ENCODE measurements at places on chromosomes 3 and 15.

DNA sequence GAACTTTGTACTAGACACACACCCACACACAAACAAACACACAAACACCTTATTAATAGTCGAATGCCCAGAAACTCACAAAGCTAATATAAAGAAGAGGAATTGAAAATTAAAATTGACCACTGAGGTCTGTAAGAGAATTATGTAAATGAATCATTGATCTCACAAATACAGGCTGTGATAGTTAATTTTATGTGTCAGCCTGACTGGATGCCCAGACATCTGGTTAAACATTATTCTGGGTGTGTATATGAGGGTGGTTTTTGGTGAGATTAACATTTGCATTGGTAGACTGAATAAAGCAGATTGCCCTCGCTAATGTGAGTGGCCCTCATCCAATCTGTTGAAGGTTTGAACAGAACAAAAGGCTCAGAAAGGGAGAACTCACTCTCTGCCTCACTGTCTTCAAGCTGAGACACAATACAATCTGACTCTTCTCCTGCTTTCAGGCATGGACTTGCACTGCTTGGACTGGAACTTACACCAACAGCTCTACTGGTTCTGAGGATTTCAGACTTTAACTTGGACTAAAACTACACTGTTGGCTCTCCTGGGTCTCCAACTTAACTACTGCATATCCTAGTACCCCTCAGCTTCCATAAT is 199.4 kb upstream of the TTC14 start:
- DNase-seq: no peak

DNA sequence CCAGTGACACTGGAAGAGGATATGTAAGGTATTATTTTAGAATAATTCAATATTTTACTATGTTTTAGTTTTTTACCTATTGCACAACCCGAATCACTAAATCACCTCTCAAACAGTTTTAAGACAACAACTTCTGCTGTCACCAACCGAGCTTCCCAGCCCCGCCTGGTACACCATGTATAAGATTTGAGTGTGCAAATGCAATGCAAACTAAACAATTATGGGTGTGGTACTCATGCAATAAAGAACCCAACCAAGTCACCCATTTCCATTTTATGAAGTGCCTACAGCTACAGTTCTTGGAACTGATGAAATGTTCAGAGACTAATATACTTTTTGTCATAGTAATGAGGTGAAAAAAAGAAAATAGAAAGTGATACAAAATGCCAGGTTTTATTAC is 256.2 kb downstream of the TAFA4 start:
- no peak for DNase-seq

DNA sequence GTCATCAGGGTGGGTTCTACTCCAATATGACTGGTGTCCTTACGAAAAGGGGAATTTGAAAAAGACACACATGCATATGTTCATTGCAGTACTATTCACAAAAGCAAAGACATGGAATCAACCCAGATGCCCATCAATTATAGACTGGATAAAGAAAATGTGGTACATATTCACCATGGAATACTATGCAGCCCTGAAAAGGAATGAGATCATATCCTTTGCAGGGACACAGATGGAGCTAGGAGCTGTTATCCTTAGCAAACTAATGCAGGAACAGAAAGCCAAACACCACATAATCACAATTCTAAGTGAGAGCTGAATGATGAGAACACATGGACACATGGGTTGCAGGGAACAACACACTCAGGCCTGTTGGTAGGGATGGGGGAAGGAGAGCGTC is 24.8 kb upstream of the TICRR start:
- DNase-seq: no peak

DNA sequence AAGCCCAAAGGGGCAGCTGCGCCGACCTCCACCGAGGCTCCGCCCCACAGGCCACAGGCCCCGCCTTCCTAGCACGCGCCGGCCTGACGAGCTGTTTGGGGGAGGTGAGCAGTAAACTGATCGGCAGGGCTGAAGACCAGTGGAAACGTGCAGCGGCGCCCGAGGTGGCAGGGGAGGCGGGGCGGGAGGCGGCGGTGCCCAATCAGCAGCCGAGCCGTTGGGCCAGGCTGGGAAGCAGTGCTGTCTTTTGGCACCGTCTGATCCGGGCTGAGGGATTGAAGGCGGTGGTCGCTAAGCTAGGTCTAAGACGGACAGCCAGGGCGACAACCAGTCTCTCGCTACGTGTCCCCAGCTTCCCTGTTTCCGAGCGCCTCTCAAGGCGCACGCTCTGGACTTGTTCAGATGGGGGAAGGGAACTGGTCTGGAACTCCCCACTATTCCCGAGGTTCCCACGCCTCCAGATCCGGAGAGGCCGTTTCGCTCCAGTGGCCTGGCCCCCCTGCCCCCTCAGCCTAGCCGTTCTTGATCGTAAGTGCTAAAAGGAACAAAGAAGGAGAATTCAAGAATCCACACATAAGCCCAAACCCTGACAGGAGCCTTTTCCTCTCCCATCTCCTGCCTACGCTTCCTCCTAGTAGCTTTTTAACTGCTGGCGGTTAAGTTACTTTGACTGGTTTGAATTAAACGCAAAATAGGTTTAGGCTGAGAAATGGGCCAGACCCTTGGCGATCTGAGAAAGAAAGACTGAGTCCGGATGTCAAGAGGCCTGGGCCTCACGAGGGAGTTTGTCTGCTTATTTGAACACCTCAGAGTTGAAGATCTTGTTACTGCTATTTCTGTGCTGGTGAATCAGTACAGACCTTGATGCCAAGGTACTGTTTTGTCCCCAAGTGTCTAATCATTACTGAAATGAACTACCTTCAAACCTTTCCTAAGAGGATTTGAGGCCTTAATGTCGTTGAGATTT is at the start of gene FMN1:
TSS of gene FMN1 (minus strand) at position 11 of the 967 bp plus-strand sequence. CDS start 39,800 bp downstream, outside the sequence.
- DNase-seq: peak; percentile 85

GRCh38 chr3:102619361-102619760 is 184.5 kb downstream of the ZPLD1 start:
- no peak for DNase-seq

GRCh38 chr3:133607816-133608215 is 34.3 kb downstream of the CDV3 start:
- DNase-seq: no peak

DNA sequence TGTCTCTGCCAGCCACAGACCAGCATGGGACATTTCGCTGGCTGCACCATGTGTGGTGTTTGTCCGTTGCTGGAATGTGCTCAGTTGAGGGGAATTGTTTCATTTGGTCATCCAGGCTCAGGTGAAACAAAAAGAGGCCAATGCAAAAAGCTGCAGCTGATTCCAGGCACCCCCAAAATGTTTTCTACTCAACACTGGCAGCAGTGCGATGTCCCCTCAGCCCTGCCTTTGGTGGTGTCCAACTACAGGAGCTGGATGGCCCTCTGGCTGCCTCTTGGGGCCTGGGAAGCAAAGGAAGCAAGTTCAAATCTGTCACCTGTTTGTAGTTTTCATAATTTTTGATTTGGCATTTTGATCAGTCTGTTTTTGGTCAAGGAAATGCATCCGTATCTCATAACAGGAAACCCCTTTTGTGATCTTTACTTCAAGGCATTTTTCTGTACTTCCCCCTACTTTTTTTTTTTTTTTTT is 141.8 kb downstream of the EEFSEC start:
- no peak for DNase-seq

DNA sequence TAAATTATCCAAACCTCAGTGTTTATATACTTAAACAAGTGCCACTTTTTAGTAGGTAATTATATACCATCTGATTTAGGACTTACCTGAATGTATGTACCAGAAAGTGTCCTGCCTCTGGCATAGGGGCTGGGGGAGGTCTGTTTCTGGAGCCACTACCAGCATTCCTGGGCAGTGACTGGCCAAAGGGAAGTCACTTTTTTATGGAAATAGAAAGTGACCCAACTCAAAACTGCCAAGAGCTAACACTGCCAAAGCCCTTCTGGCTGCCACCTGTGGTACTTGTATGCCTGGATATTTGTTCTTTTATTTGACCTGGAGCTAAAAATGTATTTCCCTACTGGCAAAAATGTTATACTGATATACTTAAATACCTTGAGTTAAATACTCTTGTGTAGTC is 42.7 kb downstream of the ESYT3 start:
- DNase-seq: no peak

- no peak for DNase-seq
Observed at GRCh38 chr3:117011687-117012250, 302.2 kb downstream of the TUSC7 start.

DNA sequence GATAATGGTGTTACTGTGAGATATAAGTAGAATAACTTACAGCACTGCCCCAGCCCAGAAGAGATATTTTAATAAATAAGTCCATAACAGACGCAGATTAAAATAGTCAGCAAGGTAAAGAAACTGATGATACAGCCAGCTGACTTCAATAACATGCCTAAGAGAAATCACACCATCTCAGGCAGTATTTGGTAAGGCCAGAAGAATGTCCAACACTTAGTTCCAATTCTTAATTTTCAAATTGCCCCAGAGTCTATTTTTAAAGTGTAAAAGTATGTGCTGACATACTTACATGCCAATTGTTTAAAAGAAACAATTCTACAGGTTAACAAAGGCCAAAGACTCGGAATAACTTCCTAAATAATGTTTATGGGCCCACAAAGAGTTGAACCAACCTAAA is 1.6 kb downstream of the GNB4 start:
- DNase-seq: no peak

- DNase-seq: peak; percentile 3
Observed at GRCh38 chr3:72722930-72723726, 125.1 kb downstream of the SHQ1 start.

DNA sequence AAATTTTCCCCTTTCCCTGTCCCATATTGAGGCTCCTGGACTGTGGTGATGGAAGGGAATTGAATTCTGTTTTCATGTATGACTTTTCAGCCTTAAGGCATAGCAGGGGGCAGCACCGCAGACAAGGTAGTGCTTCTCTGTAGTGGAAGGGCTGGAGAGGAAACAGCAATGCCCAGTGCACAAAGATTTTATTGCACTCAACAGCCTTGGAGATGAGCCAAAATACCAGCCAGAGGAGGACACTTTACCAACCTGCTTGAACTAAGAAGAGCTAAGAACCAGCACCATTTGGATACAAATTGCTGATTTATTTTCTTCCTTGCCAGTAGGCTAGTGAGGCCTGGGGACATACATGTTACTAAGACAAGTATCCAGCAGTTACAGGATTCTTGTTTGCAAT is 98.7 kb downstream of the KCNMB2 start:
- DNase-seq: no peak

GRCh38 chr3:58462829-58463180 is 29.1 kb upstream of the KCTD6 start:
- DNase-seq: no peak

- DNase-seq: no peak
Observed at GRCh38 chr15:71185706-71186105, 70.4 kb downstream of the THSD4 start.

GRCh38 chr15:29945943-29946596 is 123.8 kb upstream of the TJP1 start:
- DNase-seq: no peak

- no peak for DNase-seq
Observed at GRCh38 chr15:69480932-69481331, 28.3 kb downstream of the RPLP1 start.

DNA sequence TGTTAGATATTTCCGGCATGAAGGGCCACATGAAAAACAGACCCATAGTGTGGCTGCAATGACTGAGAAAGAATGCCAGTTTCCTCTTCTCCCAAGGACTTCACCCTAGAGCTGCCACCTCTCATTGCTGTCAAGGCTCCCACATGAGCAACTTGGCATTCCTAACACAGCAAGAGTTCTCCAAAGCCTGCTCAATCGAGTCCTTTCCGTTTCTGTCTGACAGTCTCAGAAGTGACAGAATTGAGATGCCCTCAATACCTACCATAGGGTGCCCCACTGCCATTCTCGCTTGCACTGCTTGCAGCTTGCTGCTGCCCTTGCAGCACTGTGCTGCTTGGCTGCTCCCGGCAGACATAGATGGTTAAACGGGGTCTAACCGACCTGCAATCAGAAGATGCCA is 44.3 kb downstream of the UBP1 start:
- no peak for DNase-seq

- DNase-seq: peak; percentile 21
Observed at GRCh38 chr3:59313365-59313764, 263.5 kb upstream of the CFAP20DC start.

DNA sequence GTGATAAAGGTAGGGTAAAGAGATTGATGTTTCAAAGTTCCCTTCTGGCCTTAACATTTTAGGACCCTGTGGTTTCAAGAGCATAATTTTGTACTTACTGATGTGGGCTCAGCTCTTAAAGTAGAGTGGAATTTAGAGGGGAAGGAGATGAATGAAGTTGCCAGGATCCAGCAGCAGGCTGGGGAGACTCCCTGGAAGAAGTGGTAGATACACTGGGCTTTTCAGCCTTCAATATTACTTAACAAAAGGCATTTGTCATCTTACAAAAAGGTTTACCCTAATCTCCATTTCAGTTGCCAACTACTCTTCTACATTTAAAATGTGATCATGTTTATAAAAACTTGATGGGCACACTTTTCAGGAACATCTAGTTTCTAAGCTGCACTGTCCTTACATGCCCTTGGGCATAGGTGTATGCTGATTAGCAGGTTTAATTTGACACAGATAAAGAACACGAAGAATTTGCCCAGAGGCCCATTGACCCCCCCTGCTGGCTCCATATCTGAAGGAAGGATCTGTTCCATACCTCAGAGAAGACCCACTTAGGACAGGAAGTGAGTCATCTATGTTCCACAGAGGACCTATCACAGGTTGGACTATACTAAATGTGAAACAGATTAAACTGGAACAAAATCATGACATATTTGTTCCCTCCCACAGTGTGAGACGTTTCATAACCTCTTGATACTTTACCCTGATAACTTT is 93.0 kb upstream of the LPP start:
- peak; percentile 13 for DNase-seq

DNA sequence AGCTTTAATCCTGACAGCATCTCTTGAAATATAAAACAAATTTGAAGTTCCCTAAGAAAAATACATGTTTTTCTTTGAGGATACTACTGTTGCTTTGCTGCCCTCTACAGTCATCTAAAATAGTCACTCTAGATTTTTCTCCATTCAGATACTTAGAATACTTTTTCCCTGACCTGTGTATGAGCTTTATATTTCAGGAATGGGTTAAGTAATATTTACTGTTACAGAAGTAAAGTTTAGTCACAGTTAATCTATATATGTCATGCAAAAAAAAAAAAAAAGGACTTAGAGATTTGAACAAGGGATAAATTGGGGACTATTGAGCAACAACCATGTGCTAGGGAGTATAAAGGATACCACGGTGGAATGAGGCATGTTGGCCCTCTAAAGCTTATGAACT is 8.8 kb downstream of the NECTIN3 start:
- DNase-seq: no peak

- DNase-seq: no peak
Observed at GRCh38 chr15:67174864-67175573, 79.4 kb downstream of the AAGAB start.

GRCh38 chr15:100172356-100173024 is 169.3 kb downstream of the ADAMTS17 start:
- no peak for DNase-seq

Data from stimulated activated CD8-positive, alpha-beta memory T cell treated with anti-CD3 and anti-CD28 coated beads, Interleukin-2, amount 100 ng/mL, for 48 hours (primary cell).